Astrocyte of the spinal cord (primary cell): ENCODE measurements at places on chromosomes 2 and 18.

GRCh38 chr2:96463119-96463518, 42.0 kb downstream of the NEURL3 start:
- no peak for DNase-seq

DNA sequence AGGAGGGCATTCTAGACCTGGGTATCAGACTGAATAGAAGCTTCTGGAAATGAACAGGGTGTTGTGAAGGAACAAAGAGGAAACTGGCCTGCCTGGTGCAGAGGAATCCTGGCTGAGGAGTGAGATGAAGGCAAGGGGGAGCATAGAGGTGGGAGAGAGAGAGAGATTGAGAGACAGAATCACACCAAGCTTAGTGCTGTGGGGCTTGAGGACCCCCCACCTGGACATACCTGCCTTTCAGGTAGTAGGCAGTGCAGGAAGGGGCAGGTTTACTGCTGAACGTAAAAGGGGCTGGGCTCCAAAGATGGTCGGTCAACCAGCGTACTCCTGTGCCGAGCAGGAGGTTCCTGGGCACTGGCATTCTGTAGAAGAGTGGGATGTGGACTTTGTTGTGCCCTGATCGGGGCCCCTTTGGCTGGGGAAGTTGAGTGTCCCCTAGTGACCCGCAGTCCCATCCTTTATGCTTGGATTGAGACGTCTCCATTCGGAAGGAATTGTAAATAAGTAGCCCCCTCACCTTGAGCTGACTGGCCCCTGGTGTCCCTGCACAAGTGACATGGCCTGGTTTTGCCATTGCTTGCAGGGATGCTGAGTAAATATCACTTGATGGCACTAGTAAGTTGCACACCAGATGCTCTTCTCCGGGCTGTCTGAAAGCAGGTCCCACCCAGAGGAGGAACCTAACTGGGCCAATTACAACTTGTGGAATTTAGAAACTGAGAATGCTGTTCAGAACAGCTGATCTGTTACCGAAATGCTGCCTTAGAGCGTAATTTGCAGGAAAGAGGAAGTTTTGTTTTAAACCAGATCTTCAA, 1.4 kb downstream of the UBE2F start:
- peak; percentile 57 for DNase-seq

GRCh38 chr2:213726101-213726500, 441.8 kb downstream of the SPAG16 start:
- DNase-seq: no peak

DNA sequence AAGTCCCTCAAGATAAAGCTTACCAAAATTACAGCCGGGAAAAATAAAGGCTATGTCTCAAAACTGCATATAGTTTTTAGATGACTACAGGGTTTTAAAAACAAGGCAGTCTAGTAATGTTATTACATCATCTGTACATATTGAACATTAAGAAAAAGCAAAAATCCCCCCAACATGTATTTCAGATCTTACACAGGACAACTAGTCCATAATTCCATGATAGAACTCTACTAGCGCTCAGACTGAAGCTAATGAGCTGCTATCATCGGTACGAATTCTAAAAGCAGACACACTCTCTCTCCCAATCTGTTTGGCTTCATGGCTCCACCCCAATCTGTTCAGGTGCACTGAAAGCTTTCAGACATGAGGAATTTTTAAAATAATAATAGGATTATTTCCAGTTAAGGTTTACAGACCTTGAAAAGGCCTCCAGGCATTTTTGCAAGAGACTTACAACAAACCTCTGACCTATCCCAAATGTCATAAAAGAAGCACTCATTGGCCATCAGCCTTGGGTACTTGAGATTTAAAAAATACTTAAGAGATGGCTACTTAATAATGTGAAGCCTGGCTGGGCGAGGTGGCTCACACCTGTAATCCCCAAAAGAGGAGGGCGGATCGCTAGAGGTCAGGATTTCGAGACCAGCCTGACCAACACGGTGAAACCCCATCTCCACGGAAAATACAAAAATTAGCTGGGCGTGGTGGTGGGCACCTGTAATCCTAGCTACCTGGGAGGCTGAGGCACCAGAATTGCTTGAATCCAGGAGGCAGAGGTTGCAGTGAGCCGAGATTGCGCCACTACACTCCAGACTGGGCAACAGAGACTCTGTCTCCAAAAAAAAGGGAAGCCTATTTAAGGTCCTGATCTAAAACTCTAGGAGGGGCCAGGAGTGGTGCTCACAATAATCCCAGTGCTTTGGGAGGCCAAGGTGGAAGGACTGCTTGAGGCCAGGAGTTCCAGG, 2.0 kb downstream of the NPC1 start:
- no peak for DNase-seq

GRCh38 chr2:128375454-128375853, 56.8 kb upstream of the HS6ST1 start:
- DNase-seq: no peak

- no peak for DNase-seq
These were observed 79.7 kb downstream of the COBLL1 start for GRCh38 chr2:164761737-164762460.

DNA sequence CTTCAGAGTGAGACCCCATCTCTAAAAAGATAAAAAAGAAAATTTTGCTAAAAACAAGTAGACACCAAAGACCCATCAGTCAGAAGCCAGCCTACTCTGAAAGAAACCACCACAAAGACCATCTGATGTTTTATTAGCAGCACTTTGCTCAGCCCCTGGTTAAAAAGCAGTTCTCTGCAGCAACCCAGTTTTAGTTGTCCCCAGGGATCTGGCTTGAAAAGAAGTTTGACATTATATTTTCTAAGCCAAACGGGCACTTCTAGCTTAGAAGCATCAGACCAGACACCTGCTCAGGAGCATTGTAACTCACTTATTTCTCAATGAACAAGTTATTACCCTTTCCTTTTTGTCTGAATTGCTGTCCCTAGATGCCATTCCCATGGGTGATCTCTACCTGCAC, 164.2 kb upstream of the ETAA1 start:
- no peak for DNase-seq

DNA sequence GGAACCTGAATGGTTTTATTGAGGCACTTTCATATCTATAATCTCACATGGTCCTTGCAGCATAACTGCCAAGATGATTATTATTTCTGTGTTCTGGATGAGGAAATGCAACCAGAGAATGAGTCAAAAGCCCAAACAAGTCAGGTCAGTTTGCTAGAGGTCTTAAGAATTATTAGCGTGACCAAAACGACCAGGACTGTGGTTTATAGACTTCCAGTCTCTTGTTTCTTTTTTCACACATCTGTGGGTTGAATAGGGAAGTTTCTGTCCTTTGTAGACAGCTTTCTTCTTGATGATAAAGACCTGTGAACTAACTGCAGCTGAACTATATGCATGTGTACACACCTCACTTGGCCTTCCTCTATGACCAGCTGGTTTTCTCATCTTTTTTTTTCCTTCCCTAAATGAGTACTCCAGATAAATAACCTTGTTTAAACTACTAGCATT, 13.9 kb downstream of the ADAM23 start:
- DNase-seq: peak; percentile 30

DNA sequence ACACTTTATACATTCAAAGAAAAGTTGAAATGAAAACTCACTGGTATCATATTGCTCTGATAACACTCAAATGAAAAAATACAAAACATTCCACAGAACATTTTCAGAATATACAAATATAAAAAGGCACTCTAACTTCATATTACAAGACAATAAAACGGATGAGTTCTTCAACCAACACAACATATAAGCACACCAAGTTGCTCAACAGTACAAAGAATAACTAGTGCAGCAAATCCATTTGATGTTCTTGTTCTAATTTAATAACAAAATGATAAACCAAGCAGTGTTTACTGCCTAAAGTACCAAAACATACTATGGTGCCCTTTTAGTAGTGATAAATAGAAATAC, 60.8 kb upstream of the PGAP1 start:
- DNase-seq: no peak

GRCh38 chr2:162007447-162008040, 66.5 kb downstream of the DPP4 start:
- DNase-seq: peak; percentile 23

DNA sequence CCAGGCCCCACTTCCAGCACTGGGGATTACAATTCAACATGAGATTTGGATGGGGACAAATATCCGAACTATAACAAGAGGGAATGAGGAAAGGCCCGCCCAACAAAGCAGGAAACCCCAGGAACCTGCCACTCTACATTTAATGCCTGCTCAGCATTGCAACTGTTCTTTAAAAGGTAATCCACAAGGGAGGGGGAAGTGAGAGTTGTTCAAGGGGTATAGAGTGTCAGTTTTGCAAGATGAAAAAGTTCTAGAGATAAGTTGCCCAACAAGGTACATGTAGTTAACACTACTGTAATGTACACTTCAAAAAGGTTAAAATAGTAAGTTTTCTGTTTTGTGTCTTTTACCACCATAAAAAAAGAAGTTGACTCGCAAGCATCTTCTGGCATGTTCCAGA, 137.6 kb downstream of the MBD2 start:
- DNase-seq: no peak

DNA sequence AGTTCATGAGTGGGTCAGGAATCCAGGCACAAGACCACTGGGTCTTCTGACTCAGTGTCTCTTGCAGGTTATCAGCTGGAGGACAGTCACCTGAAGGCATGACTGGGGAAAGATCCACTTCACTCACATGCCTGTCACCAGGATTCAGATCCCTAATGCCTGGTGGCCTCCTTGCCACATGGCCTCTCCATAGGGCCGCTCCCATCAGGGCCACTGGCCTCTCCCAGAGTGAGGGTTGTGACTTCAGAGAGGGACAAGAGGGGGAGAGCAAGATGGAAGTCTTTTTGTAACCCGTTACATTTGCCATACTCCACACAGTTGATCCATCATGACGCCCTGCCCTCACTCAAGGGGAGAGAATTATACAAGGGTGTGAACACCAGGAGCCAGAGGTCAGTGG, 13.0 kb upstream of the OTOS start:
- DNase-seq: no peak

DNA sequence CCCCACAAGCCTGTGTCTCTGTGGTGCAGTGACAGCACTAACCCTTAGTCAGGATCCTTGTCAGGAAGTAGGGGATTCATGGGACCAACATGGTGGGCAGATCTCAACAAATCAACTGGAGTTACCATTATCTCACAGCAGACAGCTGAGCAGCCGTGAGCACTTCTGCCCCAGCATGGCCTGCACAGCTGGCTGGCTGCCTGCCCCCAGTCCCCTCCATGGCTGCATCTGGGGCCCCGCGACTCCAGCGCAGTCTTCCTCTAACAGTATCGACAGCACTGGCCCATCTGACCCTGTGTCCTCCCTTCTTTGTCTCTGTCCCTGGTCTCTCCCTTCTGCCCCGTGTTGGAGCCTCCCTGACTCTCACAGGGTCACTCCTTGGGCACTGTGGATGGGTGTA, 4.7 kb upstream of the ADCY3 start:
- no peak for DNase-seq

GRCh38 chr2:137939026-137939425, 25.2 kb upstream of the HNMT start:
- DNase-seq: no peak

DNA sequence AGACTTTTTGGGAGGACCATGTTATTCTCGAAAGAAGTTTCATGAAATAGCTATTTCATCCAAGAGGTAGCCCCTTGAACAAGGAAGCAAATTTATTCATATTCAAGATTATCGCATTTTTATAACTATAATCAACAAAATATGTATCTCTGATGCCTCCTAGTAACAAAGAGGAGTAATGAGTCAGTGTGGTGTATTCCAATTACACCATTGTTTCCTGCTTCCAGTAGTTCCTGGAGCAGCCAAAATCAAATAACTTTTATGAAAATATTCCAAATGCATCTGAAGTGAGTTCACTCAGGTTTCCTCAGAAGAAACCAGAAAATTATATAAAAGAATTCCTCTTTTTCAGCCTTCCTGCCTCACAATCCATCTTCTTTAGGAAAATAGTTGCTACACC, 43.0 kb downstream of the ANKRD36B start:
- no peak for DNase-seq

- DNase-seq: peak; percentile 91
These were observed 53.0 kb upstream of the CCDC150 start for GRCh38 chr2:196586511-196586991.

DNA sequence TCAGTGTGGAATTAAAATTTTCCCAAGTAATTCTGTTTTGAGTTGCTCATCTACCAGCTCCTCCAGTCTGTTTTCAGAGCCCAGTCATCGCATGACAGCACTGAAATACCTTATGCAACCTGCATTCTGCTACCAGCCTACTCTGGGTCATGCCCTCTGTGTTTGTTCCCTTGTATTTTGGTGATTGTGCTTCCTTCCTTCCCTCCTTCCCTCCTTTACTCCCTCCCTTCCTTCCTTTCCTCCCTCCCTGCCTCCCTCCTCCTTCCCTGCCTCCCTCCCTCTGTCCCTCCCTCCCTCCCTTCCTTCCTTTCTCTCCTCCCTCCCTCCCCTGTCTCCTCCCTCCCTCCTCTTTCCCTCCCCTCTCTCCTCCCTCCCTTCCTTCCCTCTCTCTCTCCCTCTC, 289.6 kb downstream of the CDH2 start:
- DNase-seq: no peak

DNA sequence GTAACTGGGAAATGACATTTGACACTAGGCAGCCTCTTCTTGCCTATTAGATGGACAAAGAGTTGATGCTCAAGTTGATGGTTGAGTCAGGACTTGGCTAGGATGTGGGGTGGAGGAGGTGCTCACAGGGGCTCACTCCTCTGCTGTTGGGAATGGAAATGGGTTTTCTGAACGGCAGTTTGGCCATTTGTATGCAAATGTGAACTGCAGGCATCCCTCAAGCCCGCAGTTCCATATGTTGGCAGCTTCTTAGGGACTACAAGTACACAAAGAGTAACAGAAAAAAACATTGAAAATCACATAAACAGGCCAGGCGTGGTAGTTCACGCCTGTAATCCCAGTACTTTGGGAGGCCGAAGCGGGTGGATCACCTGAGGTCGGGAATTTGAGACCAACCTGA, 80.8 kb downstream of the INPP5D start:
- DNase-seq: no peak

DNA sequence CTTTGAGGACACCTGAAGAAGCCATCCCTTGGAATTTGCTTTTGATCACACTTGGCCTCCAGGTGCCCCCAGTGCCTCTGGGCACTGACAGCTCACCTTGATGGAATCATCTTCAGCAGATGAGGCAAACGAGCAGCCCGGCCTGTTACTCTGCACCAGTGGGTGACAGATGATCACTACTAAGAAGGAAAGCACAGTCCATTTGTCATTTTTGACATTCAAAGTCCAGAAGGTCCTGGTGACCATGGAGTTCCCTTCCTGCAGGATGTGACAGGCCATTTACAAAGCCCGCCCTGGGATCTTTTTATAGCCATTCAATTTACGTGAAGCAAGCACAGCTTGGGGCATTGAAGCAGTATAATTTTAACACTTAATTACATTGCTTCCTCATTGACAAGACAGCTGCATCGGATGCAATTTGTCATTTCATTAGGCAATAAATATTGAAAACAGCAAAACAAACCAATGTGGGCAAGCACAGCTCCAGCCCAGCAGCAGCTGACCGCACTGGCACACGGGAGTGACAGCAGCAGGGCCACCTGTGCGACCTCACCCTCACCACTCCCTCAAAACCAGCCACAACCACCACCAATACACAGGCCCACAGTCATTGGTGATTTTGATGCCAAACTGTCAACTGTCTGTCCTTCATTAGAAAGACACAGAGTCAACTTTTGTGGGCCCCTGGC, 76.0 kb upstream of the SLC66A3 start:
- no peak for DNase-seq

GRCh38 chr18:59271606-59272220, 1.5 kb downstream of the RAX start:
- DNase-seq: no peak

- DNase-seq: peak; percentile 79
These were observed 43.8 kb upstream of the KCNE4 start for GRCh38 chr2:223008162-223008561.

GRCh38 chr2:53087262-53087873, 680.2 kb upstream of the CHAC2 start:
- peak; percentile 63 for DNase-seq

GRCh38 chr2:168874368-168875054, 15.7 kb downstream of the SPC25 start:
- no peak for DNase-seq
